ENCODE measurements at places on chromosomes 2 and 18.

DNA sequence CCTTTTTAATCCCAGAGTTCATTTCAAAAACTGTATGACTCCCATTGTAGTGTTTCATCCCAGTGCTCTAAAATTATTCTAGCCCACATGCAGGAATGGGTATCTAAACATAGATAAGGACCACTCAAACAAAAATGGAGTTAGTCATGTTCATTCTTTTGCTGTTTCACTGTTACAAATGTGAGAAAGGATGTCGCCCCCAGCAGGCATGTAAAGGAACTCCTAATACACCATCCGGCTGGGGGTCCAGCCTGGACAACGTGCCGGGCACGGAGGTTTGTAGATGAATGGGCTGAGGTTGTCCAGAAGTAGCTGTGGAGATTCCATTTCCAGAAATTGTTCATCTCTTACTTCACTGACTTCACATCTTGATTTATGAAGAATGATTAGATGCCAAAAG is 101.9 kb upstream of the RAB12 start:
- DNase-seq = no peak

- no peak for DNase-seq
Observed at GRCh38 chr2:108182489-108182888, 57.3 kb upstream of the SULT1C3 start.

DNA sequence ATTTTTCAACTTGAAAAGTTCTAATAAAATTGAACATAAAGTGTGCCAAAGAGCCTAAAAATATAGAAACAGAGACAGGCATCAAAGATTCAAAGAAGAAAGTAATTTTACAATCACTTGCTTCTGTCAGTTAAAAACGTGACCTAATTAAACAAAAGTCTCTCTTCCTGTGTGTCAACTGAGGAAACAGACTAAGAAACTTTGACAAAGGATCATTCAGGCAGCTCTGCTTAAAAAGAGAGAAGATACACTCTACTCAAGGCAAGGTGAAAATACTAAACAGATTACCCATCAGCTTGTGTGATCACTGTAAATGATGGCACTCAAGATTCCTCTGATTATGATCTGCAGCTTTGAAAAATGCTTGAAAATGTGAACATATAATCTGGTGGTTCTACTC is 47.8 kb downstream of the DYM start:
- no peak for DNase-seq

DNA sequence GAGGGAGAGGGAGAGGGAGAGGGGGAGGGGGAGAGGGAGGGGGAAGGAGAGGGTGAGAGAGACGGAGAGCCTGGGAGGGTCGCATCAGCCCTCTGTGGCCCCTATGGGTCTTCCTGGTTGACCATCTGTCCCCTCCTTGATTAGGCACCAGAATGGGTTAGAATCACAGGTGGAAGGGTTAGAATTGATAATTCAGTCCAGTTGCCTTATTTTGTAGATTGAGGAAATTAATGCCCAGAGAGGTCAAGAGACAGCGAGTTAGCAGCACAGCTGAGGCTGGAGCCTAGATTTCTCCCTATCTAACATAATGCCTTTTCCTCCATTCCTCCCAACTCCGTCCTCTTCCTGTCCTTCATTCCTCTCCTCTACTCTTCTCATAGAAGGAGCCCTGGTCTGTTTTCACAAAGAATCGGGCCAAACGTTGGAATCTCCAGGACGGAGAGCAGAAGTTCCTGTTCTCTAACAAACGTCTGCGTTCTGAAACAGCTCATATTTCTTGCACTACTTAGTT is 338 bp upstream of the THUMPD2 start:
- no peak for DNase-seq

DNA sequence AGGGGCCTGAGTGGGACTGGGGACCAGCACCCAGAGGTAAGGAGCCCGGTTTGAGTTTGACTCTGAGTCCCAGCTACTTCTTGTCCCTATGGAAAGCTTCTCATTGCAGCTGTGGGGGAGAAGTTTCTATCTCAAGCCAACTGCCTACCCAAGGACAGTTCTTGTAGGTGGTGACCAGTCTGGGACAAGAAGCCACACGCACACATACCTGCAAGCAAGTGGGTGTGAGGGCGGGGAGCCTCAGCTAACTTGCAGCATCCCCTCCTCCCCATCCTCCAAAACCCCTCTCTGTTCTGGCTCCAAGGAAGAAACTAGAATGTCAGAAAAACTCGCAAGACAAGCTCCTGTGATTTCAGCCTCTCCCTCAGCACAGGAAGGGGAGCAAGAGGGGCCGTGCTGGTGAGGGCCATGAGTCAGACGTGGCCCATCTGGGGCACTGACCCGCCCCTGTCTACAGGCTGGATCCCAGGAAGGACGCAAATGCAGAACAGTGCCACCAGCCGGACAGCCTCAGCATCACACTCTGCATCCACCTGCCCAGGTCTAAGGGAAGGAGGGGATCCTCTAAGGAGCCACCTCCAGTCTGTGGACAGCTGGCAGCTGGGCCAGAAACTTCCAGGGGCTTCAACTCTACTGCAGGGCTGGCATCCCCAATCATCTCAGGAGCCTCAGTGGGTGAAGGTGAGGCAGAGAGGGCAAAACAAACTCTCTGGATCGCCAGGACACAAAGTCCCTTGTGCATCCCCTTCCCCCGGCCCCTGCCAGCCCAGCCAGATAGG is 103.4 kb downstream of the TNS1 start:
- no peak for DNase-seq

DNA sequence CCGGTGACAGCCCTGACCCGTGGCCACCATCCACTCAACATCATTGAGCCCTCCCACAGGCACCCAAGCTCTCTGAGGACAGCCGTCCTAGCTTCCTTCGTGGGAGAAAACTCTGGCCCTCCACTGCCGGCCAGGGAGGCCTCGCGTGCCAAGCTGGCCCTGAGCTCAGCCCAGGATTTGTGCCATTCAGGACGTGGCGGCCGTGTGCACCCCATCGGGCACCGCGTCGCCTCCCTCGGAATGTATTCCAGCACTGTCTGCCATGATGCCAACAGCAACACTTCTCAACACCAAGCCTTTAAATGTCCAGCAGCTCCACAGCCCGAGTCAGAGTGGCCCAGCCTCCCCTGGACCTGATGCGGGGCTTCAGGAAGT is 35.7 kb downstream of the ZNF516 start:
- no peak for DNase-seq

GRCh38 chr18:8858888-8859511 is 153.6 kb downstream of the MTCL1 start:
- no peak for DNase-seq

GRCh38 chr18:73614812-73615211 is 532.8 kb downstream of the FBXO15 start:
- no peak for DNase-seq

- DNase-seq = no peak
Observed at GRCh38 chr2:220212296-220213080, 585.1 kb downstream of the SLC4A3 start.

- no peak for DNase-seq
Observed at GRCh38 chr2:14536976-14537375, 95.5 kb upstream of the LRATD1 start.

- no peak for DNase-seq
Observed at GRCh38 chr2:155965415-155966063, 367.0 kb downstream of the NR4A2 start.

DNA sequence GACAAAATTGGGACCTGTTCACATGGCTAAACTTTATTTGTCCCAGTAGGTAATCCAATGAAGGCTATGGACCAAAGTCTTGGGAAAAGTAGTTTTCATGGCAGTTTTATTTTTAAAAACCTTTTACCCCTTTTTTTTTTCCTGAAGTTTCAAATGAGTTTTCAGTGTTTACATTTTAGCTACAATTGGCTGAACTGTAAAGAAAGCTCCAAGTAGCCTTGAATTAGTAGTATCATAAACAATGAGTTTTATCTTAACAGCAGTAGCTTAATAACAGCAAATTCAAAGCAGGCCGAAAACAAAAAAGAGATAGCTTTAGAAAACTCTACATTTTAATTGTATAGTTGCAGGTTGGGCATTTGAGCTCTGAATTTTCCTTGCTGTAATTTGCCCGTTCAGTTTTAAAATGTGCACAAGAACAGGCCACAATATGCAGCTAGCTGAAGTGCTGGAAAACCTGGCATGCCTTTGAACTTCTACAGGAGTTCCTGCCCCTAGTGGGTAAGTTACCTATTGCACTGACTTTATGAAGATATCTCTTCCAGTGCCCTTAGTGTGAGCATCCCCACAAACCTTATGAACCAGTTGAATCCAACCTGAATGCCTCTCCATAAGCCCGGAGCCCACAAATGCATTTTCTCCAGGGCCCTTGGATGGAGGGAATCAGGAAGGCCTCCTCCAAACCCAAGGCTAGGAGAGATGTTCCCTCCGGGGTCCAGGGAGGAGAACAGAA is 106.7 kb downstream of the XRCC5 start:
- DNase-seq = no peak

GRCh38 chr2:134836986-134837385 is 1.4 kb upstream of the ACMSD start:
- DNase-seq = peak; percentile 17

- DNase-seq = no peak
Observed at GRCh38 chr18:8411492-8411891, 197.7 kb upstream of the RAB12 start.

- no peak for DNase-seq
Observed at GRCh38 chr2:203871371-203871983, 3.9 kb downstream of the CTLA4 start.

DNA sequence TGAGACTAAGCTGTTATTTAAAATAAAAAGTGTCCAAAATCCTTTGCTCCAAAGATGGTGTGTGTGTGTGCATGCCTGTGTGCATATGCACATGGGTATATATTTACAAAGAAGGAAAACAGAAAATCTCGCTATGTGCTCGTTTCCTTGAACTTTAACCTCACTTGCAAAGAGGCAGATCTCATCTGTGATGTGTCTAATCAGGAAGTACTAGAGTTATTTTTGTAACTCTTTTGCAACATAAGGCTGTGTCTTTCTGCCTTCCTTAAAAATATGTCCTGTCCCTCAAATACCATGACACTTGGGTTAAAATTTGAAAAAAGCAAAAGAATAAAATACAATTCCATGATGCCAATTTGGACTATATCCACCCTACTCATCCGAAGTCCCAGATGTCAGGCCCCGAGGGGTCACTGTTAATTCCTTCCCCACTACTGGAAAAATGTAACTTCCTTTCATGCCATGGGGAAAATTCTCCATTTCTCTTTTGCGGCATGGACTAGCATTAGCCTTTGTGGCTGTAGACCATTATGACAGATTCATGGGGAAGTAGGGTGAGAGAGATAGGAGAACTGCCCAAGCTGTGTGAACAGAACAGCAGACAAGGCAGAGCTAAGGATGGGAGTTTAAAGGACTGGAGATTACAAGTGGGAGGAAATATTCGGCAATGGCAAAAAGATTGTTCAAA is 191.3 kb downstream of the MYO1B start:
- peak; percentile 6 for DNase-seq

- DNase-seq = no peak
Observed at GRCh38 chr2:102550151-102550550, 69.2 kb upstream of the SLC9A2 start.

DNA sequence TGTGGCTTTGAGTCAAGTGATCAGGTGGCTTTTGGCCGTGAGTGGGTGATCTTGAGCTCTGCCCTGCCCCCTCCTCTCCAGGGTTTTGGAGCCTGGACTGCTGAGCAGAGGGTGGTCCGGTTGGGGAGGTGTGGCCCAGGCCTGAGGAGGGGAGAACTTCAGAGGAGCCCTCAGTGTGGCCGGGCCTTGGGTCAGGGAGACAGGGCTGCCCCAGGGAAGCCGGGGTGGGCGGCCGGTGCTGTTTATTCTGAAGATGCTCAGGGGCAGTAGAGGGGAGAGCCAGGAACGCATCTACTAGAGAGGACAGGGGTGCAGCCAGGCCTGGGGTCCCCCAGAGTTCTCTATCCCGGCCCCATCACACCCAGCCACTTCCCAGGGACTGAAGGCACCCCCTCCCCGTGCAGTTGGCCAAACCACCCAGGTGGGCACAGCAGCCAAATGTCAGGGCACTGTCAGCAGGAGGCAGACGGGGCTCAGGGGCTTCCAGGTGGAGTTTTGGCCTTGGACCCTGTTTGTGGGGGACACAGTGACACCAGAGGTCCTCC is 963 bp downstream of the ERFE start:
- no peak for DNase-seq

GRCh38 chr2:136065907-136066306 is 52.0 kb downstream of the CXCR4 start:
- DNase-seq = no peak

DNA sequence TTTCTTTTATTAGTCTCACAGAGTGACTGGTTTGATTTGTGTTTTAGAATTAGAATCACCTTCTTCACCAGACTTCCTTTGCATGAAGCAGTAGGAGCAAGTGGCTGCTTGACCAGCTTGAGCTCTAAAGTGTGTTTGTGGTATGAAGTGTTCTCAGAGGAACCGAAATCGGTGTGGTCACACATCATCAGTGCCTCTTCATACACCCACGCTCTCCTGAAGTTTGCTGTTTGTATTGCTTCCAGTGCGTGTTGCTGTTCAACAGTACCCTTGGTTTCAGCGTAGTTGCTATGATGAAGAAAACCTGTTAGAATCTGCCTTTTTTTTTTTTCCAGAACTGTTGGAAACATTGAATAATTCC is 77.9 kb downstream of the LIMS1 start:
- DNase-seq = no peak

- DNase-seq = no peak
Observed at GRCh38 chr2:59237311-59237710, 996.2 kb upstream of the FANCL start.

GRCh38 chr2:29240601-29241000 is 125.4 kb downstream of the CLIP4 start:
- DNase-seq = no peak

DNA sequence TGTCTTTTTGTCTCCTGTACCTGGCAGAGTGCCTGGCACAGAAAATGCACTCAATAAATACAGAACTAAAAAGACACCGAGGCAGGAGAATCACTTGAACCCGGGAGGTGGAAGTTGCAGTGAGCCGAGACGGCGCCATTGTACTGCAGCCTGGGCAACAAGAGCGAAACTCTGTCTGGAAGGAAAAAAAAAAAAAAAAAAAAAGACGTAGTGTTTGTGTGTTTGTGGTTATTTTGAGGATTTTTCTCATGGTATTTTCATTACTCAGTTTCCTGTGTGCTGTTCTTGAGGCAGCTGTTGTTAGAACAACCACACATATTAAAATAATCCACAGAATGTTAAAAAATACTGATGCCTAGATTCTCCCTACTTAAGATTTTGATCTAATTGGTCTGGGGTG is 519.2 kb upstream of the SPHKAP start:
- no peak for DNase-seq

GRCh38 chr2:132837769-132838168 is 167.8 kb upstream of the LYPD1 start:
- no peak for DNase-seq

GRCh38 chr2:239830121-239831000 is 194.8 kb downstream of the NDUFA10 start:
- no peak for DNase-seq
